Stromal cell of bone marrow (primary cell): ENCODE measurements at places on chromosomes 13 and 19.

DNA sequence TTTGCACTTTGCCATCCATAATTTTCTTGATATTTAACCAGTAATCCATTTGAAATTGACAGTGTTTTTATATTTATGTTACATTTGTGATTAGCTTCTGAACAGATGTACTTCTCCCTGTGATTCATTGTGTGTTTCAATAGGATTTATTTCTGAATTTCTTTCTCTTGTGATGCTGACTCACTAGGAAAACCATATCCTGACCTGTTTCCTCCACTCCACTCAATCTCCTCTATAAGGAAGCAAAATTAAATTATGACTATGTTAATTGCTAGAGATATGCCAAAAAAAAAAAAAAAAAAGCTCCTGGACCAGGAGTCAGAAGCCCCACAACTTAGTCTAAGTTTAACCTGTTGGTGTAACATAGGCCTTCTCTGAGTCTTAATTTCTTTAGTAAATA is 614.6 kb upstream of the SPRY2 start:
- no peak for DNase-seq

GRCh38 chr19:19459073-19459472 is 53.6 kb downstream of the GATAD2A start:
- DNase-seq = no peak

GRCh38 chr19:42093505-42093904 is 17.5 kb downstream of the ZNF574 start:
- no peak for DNase-seq

- no peak for DNase-seq
Measured at GRCh38 chr13:113427562-113428468, 25.5 kb downstream of the ADPRHL1 start.

DNA sequence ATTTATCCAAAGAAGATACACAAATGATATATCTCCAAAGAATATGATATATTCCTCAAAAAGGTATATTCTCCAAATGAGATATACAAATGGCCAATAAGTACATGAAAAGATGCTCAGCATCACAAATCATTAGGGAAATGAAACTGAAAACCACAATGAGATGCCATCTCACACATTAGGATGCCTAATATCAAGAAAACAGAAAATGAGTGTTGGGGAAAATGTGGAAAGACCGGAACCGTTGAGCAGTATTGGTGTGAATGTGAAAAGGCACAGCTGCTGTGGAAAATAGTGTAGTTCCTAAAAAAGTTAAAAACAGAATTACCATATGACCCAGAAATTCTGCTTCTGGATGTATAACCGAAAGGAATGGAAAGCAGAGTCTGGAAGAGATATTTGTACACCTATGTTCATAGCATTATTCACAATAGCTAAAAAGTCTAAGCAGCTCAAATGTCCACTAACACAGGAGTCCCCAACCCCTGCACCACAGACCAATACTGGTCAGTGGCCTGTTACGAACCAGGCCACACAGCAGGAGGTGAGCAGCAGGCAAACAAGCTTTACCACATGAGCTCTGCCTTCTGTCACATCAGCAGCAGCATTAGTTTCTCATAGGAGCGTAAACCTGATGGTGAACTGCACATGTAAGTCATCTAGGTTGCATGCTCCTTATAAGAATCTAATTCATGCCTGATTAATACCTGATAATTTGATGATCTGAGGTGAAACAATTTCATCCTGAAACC is 291.9 kb downstream of the PCDH20 start:
- no peak for DNase-seq

DNA sequence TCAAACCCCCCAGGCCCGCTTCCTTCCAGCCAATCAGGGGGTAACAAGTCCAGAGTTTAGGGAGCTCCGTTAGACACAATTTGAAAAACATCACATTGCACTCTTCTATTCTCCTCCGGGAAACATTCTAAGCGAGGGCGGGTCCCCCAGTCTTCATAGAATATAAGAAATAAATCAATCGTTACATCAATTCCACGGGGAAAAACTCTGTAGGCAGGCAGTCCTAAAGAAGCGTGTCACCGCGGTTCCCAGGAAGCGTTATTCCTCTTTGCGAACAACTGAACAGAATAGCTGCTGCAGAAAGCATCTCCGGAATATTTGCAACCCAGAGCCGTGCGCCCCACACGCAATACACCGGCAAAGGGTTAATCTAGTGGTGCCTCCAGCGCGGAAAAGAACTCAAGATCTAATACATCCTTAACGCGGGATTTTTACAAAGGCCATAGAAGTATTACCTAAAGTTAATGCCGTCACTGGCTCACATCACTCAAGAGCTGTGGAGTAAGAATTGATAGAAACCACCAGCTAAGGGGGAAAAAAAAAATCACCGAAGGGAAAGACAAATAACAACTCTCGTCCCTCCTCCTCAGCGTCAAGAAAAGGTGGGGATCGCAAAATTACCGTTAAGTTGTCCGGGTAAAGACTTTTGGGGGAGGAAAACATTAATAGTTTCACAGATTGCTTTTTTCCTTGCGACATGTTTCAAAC is 65.1 kb downstream of the KCNRG start:
- no peak for DNase-seq

DNA sequence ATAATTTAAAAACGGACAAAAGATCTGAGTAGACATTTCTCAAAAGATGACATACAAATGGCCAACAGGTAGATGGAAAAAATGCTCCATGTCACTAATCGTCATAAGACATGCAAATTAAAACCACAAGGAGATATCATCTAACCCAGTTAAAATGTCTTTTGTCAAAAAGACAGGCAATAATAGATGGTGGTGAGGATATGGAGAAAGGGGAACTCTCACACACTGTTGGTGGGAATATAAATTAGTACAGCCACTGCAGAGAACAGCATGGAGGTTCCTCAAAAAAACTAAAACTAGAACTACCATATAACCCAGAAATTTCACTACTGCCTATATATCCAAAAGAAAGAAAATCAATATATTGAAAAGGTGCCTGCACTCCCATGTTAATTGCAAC is 37.9 kb downstream of the OR10H4 start:
- no peak for DNase-seq

GRCh38 chr13:94090773-94091480 is 388.6 kb downstream of the DCT start:
- no peak for DNase-seq

- no peak for DNase-seq
Measured at GRCh38 chr13:84870190-84870589, 929.0 kb downstream of the SLITRK6 start.

- no peak for DNase-seq
Measured at GRCh38 chr13:31904941-31905824, 126.4 kb upstream of the FRY start.

GRCh38 chr19:2610637-2611482 is 91.6 kb downstream of the GNG7 start:
- DNase-seq = peak; percentile 78

DNA sequence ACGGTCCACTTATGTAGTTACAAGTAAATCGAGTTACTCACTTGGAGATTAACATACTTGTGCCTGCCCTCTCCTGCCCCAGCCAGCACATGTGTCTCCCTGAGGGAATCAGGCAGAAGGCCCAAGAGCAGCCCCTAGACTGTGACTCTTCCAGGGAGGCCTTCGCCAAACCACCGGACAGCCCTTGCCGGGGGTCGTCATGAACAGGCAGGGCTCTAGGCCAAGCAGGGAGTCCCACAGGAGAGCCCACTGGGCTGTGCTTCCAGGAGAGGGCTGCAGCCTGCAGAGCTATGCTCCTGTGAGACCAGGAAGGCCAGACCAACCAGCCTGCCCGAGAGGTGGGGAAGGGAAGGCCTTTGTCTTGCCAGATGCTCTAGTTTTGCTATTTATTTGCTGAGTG is 283.3 kb downstream of the FOXO1 start:
- DNase-seq = no peak

- DNase-seq = no peak
Measured at GRCh38 chr19:19530423-19530804, 1.7 kb downstream of the YJEFN3 start.
